ENCODE measurements at places on chromosomes 12 and 14.

DNA sequence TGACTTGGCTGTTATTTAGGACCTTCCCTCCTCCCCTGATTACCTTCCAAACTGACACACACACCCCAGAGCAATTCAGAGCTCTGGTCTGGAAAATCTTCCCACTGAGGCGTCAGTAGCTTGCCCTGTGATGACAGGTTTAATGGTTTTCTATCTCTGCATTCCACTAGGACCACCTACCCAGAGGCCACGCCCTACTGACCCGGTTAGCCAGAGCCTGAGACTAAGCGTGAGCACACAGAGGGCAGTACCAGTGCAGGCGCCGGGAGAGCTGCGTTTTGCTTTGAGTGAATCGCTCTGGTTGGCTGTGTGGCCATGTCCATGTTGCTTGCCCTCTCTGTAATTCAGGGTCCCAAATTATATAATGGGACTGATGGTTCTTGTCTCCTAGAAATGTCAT lies 36.2 kb upstream of the ATP2A2 start:
- no peak for DNase-seq

DNA sequence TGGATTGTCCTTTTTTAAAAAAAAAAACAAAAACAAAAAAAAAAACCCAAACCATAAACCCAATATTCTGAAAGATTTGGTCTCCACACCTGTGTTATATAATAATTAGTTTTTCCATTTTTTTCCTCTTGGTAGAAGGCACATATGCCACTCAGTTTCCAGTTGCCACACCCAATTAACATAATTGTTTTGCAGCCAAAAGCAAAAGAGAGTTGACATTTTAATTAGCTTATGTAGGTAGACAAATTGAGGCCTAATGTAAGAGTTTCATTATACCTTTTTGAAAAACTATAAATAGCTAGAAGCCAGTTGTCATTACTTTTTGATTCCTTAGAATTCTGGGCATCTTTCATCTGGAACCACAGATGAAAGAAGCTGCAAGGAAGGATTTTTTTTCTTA lies 21.0 kb downstream of the PTPN11 start:
- no peak for DNase-seq

- DNase-seq = no peak
These were observed 79.6 kb upstream of the PSMA6 start for GRCh38 chr14:35212471-35213142.

GRCh38 chr12:123491056-123491455 lies 33.1 kb downstream of the SNRNP35 start:
- DNase-seq = no peak

DNA sequence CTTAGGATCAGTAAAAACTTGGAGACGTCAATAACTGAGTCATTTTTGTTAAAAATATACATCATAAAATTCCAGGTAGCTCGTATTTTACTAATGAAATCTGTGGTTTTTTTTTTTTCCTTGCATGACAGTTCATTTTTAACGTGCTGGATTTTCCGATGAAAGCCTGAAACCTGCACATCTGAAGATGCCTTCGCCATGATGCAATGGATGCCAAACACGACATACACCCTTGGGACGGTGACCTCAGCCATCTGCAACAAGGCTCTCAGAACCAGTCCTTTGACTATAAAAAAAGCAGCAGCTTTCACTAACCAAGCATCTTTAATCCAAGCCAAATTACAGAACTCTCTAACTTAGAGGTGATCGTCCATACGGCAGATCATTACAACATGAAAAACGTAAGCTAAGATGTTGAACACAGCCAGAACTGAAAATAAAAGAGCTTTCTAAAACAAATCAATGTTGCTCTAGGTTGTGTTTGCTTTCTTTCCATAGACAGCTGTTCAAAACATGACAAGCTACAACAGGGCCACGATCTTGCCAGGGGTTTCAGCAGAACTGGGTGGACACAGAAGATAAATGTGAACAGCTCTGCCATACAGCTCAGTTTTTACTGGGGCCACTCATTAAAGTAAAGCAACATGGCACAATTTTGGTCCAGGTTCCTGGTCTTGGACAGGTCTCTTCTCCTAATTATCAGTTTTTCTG lies 7.8 kb downstream of the NIN start:
- no peak for DNase-seq

GRCh38 chr14:52121441-52121840 lies 52.6 kb upstream of the NID2 start:
- no peak for DNase-seq

GRCh38 chr14:48991141-48991540 lies 595.0 kb downstream of the RPS29 start:
- DNase-seq = no peak

DNA sequence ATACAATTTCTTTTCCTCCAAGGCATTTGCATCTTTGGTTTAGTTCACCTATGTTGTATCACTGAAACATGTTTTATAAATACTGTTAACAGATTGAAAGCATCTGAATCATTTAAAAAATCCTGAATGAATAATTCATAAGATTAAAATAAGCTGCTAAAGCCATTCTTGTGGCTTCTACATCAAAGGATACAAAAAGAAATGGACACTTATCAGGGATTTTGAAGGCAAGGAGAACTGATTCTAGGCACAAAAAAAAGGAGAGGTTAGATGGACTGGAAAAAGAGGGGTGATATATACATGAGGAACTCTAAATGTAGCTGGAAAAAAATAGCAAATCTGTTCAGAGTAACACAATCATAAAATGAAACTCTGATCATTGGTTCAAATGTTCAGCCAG lies 5.8 kb upstream of the OVCH1 start:
- no peak for DNase-seq

GRCh38 chr12:31026202-31026601 lies 47.5 kb upstream of the DDX11 start:
- no peak for DNase-seq

- peak; percentile 67 for DNase-seq
These were observed 18.8 kb downstream of the SLC24A4 start for GRCh38 chr14:92341791-92342190.

DNA sequence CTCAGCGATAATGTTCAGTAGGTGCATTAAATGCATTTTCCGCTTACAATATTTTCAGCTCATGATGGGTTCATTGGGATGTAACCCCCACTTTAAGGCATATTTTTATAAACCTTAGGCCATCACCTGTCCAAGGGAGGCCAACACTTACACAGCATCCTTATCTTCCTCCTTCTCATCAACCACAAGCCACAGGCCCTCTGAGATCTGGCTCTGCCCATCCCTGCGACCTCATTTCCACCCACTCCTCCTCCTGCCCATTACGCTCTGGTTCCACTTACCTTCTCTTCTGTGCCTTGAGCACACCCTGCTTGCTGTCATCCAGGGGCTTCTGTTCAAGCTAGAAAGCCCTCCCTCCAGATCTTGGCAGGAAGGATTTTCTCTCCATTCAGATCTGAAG lies 93.2 kb downstream of the EGLN3 start:
- DNase-seq = no peak

DNA sequence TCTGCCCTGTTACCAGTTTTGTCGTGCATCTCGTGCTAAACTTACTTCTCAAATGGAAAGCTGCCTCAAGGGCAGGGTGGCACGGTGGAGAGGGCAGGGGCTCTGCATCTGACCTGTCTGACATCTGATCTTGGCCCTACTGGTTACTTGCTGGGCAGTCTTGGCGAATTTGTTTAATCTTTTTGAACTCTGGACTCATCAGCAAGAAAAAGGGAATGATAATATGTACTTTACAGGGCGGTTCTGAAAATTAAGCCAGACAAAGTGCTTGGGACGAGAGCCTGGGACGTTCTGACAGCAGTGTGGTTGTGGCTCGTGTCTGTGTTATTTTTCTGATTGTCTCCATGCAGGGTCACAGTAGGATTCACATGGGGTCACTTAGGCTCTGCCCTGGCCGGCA lies 659.3 kb downstream of the VRK1 start:
- no peak for DNase-seq

DNA sequence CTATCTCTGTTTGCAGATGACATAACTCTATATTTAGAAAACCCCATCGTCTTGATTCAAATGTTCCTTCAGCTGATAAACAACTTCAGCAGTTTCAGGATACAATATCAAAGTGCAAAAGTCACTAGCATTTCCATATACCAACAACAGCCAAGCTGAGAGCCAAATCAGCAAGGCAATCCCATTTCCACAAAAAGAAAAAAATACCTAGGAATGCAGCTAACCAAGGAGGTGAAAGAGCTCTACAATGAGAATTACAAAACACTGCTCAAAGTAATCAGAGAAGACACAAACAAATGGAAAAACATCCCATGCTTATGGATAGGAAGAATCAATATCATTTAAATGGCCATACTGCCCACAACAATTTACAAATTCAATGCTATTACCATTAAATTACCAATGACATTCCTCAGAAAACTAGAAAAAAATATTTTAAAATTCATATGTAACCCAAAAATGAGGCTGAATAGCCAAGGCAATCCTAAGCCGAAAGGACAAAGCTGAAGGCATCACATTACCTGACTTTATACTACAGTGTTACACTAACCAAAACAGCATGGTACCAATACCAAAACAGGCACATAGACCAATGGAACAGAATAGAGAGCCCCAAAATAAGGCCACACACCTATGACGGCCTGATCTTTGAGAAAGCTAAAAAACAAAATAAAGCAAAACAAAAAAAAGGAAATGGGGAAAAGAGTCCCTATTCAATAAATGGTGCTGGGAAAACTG lies 901.7 kb downstream of the LRFN5 start:
- no peak for DNase-seq

- no peak for DNase-seq
These were observed 212.5 kb downstream of the CHST11 start for GRCh38 chr12:104669089-104669721.

DNA sequence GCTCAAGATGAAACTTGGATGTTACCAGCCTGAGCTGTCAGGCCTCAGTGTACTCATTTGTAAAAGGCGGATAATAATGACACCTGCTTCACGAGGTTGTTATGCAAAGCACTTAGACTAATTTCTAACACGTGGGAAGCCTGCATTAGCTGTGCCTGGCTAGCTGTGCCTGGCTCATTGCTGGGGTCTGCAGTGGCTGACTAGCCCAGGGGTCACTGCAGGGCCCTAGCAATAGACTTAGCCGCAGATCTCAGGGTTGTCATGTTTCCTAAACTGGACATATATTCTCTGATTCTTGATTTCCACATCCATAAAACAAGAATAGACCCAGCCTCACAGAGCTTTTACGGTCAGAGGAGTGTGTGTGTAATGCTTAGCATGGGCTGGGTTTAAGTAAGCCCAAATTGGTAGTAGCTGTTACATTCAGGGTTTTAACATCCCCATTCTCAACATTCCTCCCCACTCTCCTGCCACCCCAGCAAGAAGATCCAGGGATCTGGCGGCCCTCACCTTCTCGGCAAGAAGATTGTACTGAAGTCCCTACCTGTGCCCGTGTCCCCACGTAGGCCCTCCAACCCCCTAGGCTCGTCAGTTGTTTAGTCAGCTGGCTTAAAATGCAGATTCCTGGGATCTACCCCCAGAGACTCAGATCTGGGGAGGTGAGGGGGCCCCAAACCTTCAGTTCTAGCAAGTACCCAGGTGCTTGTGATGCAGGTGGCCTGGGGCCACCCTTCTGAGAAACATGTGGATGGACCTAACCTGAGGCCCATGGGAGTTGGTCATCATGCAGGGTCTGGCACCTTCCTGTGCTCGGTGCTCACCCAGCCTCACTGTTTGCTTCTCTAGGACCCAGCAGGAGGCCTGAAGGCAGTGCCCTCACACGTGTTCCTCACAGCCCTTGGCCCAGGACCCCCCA lies 8.6 kb downstream of the NR4A1 start:
- no peak for DNase-seq

DNA sequence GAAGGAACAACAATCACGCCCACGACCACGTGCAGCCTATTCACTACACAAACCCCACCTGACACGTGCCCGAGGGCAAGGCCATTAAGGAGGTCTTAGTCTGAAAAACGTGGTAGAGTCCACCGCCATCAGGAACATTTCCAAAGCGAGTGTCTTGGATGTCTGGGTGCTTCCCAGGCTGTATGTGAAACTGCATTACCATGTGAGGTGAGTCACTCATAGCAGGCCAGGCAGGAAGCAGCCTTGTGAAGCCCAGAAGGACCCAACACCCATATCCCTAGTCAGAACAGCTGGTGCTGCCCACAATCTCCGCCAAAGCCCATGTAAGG lies 3.3 kb upstream of the KRT79 start:
- peak; percentile 33 for DNase-seq

- no peak for DNase-seq
These were observed 15.8 kb downstream of the VDR start for GRCh38 chr12:47889040-47889439.

GRCh38 chr12:52020539-52021336 lies 14.0 kb downstream of the TAMALIN start:
- DNase-seq = peak; percentile 76

GRCh38 chr14:53509276-53510244 lies 356.4 kb upstream of the DDHD1 start:
- DNase-seq = no peak

DNA sequence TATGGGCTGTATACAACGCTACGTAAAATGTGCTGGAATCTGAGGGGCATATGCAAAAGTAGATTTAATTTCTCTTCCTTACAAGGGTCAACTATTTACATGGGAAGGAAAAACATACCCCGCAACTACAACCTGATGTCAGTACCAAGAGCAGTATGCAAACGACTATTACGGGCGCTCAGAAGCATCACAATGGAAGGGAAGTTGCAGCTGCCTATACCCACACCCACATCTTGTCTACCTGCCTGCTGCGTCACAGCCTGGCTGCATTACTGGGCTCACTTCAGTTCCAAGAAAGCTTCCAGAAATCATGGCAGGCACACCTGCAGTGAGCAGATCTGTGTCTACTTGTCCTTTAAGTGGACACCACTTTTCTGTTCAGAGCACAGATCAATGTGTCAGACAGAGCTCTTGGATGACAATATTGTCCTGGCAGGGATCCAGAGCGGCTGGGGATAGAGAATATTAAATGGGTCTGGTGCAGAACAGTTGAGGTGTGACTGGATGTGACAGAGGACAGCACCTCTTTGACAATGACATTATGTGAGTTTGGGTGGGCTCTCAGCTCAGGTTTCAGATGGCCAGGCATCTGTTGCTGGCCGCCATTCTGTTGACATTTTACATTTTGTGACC lies 41.5 kb upstream of the GNG2 start:
- DNase-seq = no peak

DNA sequence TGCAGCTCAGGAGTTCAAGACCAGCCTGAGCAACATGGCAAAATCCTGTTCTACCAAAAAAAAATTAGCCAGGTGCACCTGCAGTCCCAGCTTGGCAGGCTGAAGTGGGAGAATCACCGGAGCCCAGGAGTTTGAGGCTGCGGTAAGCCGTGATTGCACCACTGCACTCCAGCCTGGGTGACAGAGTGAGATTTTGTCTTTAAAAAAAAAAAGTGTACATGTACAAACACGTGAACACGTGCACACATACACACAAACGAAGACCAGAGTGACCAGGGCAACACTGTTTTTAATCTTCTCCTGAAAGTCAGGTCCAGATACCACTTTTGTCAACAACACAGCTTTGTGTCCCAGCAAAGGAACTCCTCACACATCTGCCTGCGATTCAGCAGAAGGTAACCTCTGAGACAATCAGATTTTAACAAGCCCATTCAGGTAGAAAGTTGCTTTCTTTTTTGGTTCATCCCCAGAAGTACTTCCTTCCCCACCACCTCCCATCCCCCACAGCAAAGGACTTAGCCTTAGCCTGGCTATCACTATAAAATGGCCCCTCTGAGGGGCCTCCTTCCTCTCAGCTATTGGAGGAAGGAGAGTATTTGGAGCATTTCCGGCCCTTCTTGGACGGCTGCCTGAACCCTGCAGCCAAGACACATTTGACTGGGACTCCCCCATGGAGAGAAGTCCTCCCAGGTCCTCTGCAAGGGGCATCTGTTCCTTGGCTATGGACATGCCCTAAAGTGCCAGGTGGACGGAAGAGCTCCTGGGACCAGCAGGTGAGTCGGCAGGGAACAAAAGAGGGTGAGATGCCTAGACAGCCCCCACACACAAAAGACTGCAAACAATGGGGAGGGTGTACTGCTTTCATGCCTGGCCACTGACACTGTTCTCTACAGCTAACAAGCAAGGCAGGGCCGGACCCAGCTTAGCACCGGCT lies 9.8 kb downstream of the CTDSP2 start:
- DNase-seq = peak; percentile 48

All from stimulated activated CD8-positive, alpha-beta memory T cell treated with anti-CD3 and anti-CD28 coated beads, Interleukin-4, amount 100 ng/mL, for 48 hours (primary cell).